Caki2 (cell line): ENCODE measurements at places on chromosomes 4 and X. TPM values are rescaled to one million over a fixed set of nuclear protein-coding genes. Genes with fewer than 3 reads are reported as not detected.

The GPR143 gene
- 0.49 and 3.8 TPM in 2 replicates for total RNA-seq

The ASMT gene
- not detected in 2 replicates for total RNA-seq

The FAAH2 gene
- total RNA-seq = 3.2 and 51.1 TPM in 2 replicates

The NUP62CL gene
- total RNA-seq = 4.6 and 5.8 TPM in 2 replicates

The NAP1L3 gene
- 3.1 and 4.3 TPM in 2 replicates for total RNA-seq

The HOPX gene
- not detected in 2 replicates for total RNA-seq
